ENCODE measurements at places on chromosomes 13 and 19.

GRCh38 chr19:8332976-8333766 is 9.9 kb downstream of the KANK3 start:
- DNase-seq, result no peak

DNA sequence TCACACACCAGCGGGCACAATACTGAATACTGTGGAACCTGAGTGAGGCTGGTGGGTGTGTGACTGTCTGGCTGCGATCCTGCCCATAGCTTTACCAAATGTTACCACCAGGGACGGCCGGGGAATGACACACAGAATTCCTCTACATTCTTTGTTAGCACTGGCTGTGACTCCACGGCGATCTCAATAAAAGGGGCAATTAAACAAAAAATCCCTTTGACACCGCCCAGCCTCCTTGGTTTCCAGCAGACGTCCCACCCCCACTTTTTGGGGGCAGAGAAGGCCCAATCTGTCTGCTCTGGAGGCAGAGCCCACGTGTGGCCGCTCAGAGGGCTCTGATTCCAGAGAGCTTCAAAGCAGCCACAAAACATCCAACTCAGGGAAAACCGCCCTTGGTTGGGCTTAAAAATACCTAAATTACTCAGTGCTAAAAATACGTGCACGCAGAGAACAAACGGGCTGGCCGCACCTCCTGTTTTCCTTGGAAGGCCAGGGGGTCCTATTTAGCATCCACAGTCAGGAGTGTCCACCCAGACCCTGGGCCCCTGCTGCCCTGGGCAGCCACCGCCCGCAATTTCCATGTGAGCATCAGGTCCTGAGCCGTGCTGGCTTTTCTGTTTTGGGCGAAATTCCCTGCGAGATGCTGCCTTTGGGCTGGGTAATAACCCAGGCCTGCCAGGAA is 47.8 kb downstream of the GADD45B start:
- no peak for DNase-seq

- no peak for DNase-seq
Measured at GRCh38 chr13:113904411-113904810, 40.5 kb upstream of the GAS6 start.

- DNase-seq, result no peak
Measured at GRCh38 chr19:2933490-2933910, 11.3 kb downstream of the ZNF77 start.

GRCh38 chr13:46297361-46297811 is 85.7 kb downstream of the LRRC63 start:
- DNase-seq, result no peak
